ENCODE measurements at places on chromosomes 16 and 17.
A peak's percentile ranks its signal among the peaks of the same experiment; 100 is the strongest.

DNA sequence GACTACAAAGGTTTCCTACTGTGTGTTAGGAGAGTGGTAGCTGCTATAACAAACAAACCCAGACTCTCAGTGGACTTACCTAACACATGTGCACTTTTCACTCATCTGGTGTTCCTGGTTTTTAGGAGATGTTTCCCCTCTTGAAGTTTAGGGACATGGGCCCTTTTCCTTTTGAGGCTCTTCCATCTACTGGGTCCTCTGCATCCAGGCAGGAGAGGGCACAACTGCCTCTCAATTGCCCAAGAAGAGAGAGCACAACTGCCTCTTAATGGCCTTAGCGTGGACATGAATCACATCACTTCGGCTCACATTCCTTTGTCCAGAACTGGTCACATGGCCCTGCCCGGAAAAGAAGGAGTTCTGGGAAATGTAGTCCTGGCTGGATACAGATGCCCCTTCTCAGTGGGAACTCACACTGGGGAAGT, 9.8 kb upstream of the TNRC6C start:
- DNase-seq: no peak

GRCh38 chr16:53457670-53458069, 23.4 kb downstream of the RBL2 start:
- DNase-seq: peak; percentile 66

DNA sequence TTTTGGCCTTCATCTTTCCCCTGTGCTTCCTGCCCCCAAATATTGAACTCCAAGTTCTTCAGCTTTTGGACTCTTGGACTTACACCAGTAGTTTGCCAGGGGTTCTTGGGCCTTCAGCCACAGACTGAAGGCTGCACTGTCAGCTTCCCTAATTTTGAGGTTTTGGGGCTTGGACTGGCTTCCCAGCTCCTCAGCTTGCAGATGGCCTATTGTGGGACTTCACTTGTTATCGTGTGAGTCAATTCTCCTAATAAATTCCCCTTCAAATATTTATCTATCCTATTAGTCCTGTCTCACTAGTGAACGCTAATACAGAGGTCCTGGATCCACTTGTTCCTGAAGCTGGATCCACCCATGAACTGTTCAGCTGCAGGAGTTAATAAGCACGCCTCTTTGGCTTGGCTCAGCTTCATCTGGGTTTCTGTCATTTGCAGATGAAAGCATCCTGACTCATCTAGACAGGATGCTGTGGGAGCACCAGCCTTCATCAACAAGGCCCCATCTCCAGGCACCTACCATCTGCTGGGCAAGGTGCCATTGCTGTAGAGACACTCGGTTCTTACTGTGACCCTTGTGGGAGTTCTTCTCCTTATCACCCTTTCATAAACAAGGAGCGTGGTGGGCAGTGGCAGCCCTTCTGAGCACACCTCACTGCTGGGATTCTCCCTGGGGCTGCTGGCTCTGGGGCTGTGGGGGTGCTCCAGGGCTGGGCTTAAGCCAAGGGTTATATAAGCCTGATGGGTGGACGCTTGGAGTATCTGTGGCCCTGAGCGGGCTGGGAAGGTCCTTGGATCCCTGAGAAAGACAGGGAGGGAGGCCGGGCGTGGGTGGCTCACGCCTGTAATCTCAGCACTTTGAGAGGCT, 23.1 kb downstream of the LAT start:
- DNase-seq: no peak

DNA sequence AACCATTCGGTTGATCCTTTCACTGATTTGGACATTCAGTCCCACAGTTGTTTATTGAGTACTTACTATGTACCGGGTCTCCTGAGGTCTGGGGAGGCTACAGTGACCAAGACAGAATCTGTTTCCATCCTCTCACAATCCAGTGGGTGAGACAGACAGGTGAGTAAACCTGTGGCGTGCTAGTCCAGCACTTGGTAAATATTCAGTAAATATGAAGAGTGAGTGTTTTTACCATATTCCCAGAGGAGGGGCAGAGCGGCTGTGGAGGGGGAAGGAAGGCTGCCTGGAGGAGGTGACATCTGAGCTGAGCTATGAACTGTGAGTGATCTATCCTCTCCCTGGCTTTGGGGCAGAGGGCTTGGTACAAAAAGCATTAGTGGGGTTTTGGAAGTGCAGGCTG, 31.4 kb downstream of the CCR7 start:
- DNase-seq: no peak

DNA sequence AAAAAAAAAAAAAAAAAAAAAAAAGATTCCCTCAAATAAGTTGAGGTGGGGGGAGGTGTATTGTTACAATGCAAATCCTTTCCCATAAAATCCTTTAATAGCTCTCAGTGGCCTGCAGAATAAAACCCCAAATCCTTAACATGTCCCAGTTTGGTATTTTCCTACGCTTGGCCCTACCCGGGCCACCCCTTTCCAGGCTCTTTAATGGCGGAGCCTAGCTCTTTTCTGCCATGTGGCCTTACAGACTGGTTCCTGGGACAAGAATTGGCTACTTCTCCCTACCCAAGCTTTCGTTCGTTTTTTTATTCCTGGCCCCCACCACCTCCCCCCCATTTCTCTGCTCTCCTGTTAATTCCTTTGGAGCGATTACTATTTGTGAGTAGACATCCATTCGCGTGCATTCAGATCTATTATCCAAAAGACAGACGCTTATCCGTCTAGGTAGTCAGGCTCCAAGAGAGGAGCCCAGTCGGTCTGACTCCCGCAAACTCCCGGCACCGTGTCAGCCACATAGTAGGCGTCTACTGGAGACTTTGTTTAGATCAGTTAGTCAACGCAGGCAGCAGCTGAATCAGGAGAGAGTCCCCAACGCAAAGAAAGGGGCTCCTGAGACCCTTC, 813 bp upstream of the THAP11 start:
- DNase-seq: no peak

GRCh38 chr16:17804857-17805256, 334.1 kb upstream of the XYLT1 start:
- no peak for DNase-seq

All from hematopoietic multipotent progenitor cell (in vitro differentiated cells).